Cerebellar cortex (tissue), 1 donor: ENCODE measurements at places on chromosomes 13 and 19.
A peak's percentile ranks its signal among the peaks of the same experiment; 100 is the strongest.

GRCh38 chr13:25380741-25381324 lies 9.1 kb downstream of the ATP8A2 start:
- no peak for DNase-seq

GRCh38 chr19:32201636-32202051 lies 143.8 kb upstream of the ZNF507 start:
- DNase-seq, result no peak

GRCh38 chr13:98880677-98881076 lies 97.2 kb downstream of the DOCK9 start:
- DNase-seq, result no peak

DNA sequence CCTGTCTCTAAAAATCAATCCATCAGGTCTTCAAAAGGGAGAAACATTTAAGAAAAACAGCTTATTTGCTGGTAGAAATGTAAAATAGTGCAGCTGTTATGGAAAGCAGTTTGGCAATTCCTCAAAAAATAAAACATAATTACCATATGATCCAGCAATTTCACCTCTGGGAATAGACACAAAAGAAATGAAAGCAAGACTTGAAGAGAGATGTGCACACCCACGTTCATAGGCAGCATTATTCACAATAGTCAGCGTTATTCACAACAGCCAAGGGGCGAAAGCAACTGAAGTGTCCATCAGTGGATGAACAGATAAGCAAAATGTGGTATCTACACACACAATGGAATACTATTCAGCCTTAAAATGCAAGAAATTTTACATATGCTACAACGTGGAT lies 45.1 kb upstream of the DOCK9 start:
- no peak for DNase-seq

DNA sequence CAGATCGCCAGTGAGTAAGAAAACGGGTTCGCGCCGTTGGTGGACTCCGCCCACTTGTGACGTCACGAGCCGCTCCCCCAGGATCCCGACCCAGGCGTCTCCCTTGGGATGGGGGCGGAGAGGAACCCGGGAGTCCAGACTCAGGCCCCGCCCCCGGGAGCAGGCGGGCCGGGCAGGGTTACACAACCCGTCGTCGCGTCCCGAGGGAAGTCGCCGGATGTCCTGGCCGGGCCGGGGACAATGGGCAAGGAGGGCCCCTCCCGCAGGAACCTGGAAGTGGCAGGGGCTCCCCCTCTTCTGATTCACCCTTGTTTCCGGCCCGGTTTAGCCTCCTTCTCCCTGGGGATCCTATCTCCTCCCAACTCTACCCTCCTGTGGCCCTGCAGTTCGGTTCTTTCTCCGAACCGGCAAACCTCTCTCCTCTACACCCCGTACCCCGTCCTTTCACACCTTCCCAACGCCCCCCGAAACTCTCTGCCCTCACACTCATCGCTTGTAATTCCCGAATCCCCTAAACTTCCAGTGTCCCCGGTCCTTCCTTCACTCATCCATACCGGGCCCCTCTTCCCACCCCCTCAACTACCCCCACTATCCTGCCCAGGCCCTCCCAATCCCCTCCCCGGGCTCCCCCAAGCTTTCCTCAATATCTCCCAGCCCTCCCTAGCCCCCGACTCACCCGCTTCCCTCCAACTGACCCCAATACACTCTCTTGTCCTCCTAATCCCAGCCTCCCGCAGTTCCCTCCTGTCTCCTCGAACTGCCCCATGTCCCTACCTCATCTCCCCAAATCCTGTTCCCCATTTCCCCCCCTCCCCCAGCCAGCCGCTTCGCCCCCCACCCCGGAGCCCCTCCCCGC lies 20.0 kb upstream of the ERCC1 start:
- peak; percentile 83 for DNase-seq

GRCh38 chr13:74111901-74112824 lies 22.0 kb downstream of the KLF12 start:
- DNase-seq, result no peak

DNA sequence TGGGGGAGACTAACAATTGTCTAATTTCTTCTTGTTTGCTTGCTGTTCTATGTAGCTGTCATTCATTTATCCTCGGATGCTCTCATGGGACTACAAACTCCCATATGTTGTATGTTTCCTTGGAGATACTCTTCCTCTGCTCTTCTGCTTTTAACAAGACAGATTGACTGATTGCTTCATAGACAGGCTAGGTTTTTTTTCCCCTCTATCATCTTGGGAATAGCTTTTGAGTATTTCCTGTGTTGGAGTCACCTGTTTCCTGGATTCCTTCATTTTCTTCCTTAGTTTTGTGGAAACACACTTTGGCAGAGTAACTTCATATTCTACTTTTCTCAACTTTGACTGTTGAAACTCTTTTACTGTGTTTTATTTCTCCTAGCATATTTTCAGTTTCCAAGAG lies 27.6 kb downstream of the EDNRB start:
- DNase-seq, result no peak

GRCh38 chr19:13152356-13152973 lies 2.3 kb downstream of the IER2 start:
- DNase-seq, result no peak

DNA sequence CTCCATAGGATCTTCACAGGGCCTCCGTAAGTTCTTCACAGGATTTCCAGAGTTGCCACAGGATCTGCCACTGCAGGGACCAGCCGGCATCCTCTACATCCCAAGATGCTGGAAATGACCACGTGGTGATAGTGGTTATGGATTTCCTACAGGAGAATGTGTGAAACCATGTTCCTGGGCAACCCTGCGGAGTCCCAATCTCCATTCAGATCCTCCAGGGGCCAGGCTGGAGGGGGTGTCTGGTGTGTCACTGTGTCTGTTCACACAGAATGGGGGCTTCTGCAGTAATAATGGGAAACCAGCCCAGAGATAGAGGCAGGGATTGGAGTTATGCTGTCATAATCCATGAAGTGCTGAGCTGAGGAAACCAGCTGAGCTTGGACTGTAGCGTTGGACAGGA lies 8.6 kb downstream of the LILRA6 start:
- no peak for DNase-seq

- DNase-seq, result no peak
Observed at GRCh38 chr13:30968846-30969245, 36.4 kb downstream of the TEX26 start.

GRCh38 chr13:111922086-111922485 lies 144.9 kb upstream of the SOX1 start:
- DNase-seq, result no peak

GRCh38 chr19:889662-890295 lies 3.2 kb downstream of the MED16 start:
- DNase-seq, result no peak

- no peak for DNase-seq
Observed at GRCh38 chr13:29835280-29836061, 14.9 kb downstream of the UBL3 start.

- no peak for DNase-seq
Observed at GRCh38 chr19:14786421-14786851, 8.1 kb upstream of the ADGRE2 start.
